Stimulated activated CD8-positive, alpha-beta memory T cell treated with anti-CD3 and anti-CD28 coated beads, Interleukin-15, amount 100 ng/mL, for 48 hours (primary cell): ENCODE measurements at places on chromosomes 11 and 22.

- no peak for DNase-seq
Measured at GRCh38 chr11:76041208-76041607, 165.1 kb downstream of the WNT11 start.

DNA sequence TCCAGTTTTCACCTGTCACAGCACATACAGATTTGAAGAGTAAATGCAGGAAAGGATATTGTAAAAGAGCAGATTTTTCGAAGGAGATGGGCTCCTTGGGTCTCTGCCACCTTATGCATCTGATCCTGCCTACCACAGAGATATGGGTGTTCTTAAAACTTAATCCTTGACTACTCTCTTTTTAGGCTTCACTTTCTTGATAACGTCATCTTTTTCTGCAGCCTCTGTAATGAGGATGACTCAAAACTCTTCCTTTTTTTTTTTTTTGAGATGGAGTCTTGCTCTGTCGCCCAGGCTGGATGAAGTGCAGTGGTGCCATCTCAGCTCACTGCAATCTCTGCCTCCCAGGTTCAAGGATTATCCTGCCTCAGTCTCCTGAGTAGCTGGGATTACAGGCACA is 7.8 kb downstream of the PRR14L start:
- no peak for DNase-seq

GRCh38 chr11:34454308-34455032 is 15.7 kb downstream of the CAT start:
- DNase-seq, result no peak

DNA sequence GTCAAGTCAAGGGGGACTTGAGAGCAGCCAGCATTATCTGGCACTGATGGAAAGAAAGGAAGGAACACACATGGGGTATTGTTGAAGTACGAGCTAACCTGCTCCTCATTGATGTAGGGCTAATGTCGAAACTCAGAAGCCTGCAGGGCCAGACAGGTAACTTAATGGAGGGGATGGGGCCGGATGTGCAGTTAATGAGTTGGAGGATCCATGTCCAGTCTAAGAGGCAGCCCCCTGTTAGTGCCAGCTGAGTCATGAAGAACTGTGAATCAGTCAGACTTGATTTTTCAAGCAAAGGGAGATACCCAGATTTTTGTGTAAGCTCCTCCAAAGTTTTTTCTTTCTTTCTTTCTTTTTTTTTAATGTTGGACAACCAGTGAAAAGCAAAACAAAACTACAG is 65.6 kb downstream of the CECR2 start:
- no peak for DNase-seq

GRCh38 chr11:124172101-124172500 is 11.0 kb upstream of the OR10D3 start:
- DNase-seq, result no peak

DNA sequence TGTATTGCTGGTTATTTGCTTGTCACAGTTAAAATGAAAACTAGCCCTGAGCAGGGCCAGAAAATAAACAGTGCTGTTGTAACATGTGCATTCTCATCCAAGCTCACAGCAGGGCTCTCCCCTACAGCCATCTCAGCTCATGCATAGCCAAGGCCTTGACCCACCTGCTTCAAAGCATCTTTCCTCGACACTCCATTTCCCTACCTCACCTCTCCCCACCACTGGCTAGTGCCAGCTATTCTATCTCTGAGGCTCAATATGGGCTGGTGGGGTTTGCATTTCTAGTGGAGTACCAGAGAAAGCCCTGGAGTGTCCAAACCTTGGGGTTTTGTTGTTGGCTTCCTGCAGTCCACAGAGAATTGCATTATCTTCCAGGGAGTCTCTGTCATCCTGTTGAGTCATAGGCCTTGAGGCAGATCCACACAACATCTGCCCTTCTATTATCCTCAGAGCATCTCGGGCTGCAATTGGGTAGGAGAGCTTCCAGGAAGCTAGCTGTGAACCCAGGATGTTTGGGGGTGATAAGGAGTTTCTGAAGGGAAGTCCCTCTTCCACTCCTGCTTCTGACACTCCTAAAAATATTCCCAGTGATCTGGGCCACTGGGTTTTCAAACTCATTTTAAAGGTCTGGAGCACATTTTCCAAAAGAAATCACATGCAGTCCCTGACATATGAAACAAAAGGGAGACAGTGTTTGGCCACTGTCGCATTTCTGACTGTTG is 36.1 kb upstream of the AMOTL1 start:
- no peak for DNase-seq

- no peak for DNase-seq
Measured at GRCh38 chr11:15926071-15926470, 430.3 kb downstream of the SOX6 start.

- no peak for DNase-seq
Measured at GRCh38 chr22:42734406-42734805, 13.7 kb upstream of the A4GALT start.

GRCh38 chr11:1344056-1344635 is 34.7 kb upstream of the TOLLIP start:
- DNase-seq, result no peak

DNA sequence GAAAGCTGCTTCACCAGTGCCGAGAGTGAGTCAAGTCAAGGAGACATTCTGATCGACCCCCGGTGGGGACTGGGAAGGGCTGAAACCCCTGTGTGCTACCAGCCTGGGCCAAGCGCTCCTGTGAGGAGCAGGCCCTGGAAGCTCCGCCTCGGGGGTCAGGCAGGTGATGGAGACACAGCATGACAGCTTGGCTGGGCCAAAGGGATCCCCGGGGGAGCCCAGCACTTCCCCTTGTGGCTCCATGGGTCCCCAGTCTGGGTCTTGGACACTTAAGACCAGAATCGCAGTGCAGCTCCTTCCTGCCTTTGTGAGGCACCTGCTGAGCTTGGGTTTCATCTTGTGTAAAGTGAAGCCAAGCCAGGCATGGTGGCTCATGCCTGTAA is 89.2 kb downstream of the MORC2 start:
- DNase-seq, result no peak

DNA sequence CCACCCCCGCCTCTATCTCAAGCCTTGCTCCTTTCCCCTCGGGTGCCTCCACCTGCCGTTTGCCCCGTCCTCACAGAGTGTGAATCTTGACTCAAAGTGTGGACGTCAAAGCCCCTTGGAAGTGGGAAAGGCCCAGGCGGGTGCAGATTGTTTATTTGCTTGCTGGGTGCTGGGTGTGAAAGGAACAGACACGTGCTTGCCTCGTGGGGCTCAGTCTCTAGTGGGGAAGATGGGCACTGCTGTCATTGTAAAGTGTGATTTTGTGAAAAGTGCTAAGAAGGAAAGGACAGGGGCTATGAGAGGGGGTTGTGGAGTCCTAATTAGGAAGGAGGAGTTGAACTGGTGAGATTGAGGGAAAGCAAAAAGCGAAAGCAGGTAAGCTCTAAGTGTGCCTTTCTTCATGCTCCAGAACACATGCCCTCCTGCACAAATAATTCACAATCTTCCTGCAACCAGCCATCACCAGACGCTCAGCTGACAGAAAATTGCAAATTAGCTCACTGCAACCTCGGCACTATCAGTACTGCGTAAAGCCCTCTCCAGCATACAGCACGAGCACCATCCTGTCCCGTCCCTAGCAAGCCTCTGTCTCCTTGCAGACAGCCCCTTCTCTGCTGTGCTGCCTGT is 9.7 kb upstream of the GCAT start:
- DNase-seq, result no peak

GRCh38 chr11:27217948-27218420 is 145.0 kb downstream of the CCDC34 start:
- DNase-seq, result no peak

- no peak for DNase-seq
Measured at GRCh38 chr11:50088231-50088630, 55.6 kb downstream of the OR4C45 start.

- no peak for DNase-seq
Measured at GRCh38 chr11:100663583-100663982, 23.5 kb upstream of the ARHGAP42 start.

- DNase-seq, result no peak
Measured at GRCh38 chr11:75721852-75722668, 4.4 kb downstream of the MOGAT2 start.

GRCh38 chr11:109815500-109816150 is 277.6 kb upstream of the ZC3H12C start:
- no peak for DNase-seq

- no peak for DNase-seq
Measured at GRCh38 chr11:3050386-3051195, 6.6 kb downstream of the CARS1 start.

DNA sequence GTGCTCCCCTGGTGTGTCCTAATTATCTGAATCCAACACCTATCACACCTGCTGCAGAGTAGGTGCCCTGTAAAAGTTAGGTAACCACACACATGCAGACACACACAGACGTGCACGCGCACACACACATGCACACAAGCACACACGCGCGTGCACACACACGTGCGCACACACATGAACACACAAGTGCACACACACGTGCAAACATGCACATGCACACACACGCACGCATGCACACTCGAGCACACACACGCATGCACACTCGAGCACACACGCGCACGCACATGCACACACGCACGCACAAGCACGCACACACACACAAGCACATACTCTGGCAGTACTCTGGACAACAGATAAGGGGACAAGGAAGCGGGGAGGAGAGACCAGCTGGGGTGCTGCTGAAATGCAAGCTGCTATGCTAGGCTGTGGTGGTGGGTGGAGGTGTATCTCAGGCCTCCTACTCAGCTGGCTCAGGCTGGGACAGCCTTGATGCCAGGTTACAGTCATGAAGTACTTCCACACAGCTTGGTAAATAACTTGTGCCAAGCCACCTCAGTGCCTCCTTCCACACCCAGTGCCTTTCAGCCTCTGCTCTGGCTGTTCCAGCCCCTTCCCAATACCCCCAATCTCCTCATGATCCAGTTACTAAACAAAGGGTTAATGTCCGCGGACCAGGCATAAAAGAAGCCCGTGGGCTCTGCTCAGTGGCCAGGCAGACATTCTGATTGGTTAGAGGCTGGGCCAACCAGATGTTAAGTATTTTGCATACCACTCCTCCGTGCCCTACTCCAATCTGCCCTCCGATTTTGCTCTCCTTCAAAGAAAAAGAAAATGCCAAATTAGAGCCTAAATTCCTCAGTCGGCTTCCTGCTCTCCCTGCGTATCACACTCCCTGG is 374.1 kb downstream of the TENM4 start:
- no peak for DNase-seq

DNA sequence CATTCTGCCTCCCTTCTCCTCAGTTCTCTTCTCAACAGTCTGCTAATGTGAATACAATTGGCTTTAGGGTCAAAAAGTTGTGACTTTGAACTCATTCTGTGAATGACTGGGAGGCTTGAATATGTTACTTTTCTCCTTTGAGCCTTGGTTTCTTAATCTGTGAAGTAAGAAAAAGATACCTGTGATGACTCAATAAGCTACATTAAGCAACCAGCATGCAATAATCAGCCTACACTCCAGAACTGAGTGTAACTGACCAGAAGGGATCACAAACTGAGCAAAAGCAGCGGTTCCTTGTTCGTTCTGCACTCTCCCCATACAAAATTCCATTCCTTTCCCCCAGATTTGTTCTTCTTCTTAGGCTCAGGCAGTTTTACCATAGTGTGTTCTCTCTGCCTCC is 23.4 kb downstream of the ZNF202 start:
- DNase-seq, result no peak

GRCh38 chr11:119671561-119672015 is 57.4 kb downstream of the NECTIN1 start:
- no peak for DNase-seq

GRCh38 chr11:132496341-132496740 is 1036.0 kb downstream of the OPCML start:
- DNase-seq, result no peak

DNA sequence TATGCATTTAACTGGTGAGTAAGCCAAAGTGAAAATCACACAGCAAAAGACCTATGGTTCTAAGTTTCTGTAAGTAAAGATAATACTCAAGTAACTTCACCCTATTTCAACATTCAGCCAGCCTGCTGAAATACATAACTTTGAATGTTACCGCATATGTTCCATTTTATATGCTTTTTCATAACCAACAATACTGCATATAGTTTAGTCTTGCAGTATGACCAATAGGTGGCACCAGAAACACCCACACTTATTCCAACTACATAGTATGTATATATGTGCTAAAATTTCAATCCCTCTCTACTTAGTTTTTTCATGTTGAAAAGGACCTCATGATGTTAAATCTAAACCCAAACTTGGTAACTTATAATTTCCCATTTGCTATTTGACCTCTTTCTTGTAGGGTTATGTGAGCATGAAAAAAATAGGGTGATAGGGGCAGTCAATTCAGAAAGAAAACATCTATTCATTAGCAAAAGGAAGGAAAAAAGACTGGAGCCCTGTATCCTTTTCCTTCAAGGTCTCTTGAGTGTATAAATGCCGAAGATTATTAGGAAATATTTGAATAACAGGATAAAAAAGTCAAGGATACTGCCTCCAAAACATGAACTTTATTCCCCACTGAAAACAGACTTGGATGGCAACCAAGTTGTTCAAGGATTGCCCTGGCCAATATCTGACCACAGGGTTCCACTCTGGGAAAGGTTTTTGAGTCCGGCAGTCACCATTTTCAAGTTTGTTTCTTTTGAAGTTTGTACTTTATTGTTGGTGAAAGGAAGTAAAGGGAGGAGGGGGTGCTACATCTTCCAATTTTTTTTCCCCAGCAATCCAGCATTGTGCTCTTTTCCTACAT is 23.8 kb upstream of the FZD4 start:
- DNase-seq, result no peak

DNA sequence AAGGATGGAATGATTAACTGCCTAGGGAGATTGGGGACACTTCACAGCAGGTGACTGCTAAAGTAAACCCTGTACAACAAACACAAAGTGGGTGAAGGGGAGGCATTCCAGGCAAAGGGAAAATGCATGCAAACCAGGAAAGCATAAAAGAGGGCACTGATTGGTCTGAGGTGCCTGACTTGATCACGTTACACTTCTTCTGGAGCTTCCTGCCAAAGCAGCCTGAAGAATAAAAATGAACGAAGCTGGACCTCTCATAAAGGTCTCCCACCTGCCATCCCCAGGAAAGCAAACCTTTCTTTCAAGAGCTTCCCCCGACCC is 46.7 kb upstream of the SCUBE2 start:
- DNase-seq, result no peak

DNA sequence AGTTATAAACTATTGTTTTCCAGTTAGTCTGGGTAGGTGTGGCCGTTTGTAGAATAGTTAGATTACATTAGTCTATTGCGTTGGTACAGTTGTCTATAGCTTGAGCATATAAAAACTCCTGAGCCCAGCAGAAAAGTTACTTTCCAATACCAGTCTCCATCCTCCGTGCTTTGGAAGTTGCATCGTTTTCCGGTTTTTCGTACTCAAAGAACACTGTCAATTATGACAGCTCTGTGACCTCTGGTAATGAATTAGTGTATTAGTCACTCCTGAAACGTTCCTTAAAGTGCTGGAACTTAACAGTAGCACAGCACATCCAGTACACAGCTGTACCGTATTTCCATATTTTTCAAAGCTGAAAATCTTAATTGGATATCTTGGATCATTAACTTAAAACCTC is 808 bp upstream of the MSANTD2 start:
- DNase-seq, result no peak

- DNase-seq, result no peak
Measured at GRCh38 chr11:123253223-123253622, 58.2 kb upstream of the CLMP start.
